ENCODE measurements at places on chromosomes 16 and 17.

- no peak for DNase-seq
Measured at GRCh38 chr16:48790151-48790550, 180.2 kb upstream of the N4BP1 start.

DNA sequence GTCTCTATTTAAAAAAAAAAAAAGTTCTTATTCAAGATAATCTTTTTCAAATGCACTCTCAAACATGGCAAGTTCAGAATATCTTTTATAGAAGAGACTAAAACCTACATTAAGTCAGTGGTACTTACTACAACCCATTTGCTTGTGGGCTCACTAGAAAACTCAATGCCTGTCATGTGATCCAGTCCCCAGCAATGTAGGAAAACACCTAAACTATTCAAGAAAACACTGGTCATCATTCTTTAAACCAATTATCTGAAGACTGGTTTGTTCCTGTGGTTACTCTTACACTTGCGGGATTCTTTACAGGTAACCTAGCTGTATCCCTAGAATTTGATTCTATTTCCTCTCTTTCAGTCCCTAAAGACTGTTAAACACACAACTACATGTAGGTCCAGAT is 19.6 kb downstream of the MED13 start:
- no peak for DNase-seq

GRCh38 chr17:7177191-7177953 is 1.8 kb downstream of the ASGR1 start:
- DNase-seq = peak; percentile 58

DNA sequence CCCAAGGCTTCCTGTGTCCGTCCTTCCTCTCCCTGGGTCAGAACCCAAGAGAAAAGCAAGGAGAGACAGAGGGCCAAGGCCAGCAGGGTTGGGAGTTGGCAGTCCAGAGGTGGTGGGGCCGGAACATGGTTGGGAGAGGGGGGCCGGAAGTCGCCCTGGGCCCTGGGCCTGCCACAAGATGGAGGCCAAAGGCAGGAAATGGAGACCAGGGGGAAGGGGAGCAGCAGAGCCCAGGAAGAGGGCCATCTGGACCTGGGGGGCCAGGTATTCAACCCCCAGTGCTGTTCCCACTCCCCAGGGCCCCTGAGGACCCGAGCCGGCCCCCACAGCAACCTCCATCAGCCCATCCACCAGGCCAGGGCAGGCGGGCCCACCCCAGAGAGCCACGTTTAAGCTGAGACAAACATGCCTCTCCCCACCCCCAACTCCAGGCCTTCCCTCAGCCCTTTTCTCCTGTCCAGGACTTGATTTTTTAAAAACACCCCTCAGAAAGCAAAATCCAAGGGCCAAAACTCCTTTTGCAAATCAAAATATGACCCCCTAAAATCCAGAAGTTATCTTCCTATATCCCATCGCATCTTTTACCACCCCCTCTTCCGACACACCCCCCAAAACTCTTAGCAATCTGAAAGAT is 4.4 kb upstream of the BCL6B start:
- DNase-seq = no peak

- peak; percentile 22 for DNase-seq
Measured at GRCh38 chr17:82985973-82986372, 93.4 kb upstream of the METRNL start.

DNA sequence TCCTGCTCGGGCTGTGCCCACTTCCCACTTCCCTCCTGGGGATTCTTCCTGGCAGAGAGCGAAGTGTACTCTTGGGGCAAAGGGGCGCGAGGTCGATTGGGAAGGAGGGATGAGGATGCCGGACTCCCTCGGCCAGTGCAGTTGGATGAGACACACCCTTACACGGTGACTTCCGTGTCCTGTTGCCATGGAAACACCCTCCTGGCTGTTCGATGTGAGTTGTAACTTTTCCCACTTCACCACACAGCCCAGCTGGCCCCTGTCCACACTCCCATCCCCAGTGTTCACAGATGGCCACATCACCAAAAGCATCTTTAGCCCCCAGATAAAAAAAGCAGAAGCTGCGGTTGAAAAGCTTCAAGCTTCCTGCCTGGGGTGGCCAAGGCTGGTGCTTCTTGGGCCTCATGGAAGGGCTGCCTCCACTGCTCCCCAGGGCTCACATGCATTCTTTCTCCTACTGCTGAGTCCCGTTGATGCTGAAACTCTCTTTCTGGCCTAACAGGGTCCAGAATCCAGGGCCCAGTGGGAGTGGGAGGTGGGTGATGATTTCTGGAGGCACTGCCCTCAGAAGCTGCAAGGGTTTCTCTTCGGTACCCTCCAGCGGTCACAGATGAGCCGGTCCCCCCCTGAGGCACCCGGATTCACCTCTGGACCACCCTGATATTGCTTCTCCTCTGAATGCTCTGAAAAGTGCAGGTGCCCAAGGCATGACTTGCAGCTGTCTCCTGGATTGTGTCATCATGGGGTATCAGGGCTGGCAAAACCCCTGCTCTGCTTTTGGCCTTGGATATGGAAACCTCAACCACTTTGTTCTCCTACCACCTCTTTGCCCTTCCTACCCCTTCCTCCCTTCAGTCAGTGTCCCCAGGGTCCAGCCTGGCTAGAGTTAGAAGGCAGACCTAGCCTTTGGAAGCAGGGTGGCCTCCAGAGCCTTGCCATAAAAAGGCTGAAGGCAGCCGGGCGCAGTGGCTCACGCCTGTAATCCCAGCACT is 2.2 kb upstream of the TRAF4 start:
- no peak for DNase-seq

- DNase-seq = peak; percentile 79
Measured at GRCh38 chr16:1379304-1380076, 27.8 kb downstream of the GNPTG start.

DNA sequence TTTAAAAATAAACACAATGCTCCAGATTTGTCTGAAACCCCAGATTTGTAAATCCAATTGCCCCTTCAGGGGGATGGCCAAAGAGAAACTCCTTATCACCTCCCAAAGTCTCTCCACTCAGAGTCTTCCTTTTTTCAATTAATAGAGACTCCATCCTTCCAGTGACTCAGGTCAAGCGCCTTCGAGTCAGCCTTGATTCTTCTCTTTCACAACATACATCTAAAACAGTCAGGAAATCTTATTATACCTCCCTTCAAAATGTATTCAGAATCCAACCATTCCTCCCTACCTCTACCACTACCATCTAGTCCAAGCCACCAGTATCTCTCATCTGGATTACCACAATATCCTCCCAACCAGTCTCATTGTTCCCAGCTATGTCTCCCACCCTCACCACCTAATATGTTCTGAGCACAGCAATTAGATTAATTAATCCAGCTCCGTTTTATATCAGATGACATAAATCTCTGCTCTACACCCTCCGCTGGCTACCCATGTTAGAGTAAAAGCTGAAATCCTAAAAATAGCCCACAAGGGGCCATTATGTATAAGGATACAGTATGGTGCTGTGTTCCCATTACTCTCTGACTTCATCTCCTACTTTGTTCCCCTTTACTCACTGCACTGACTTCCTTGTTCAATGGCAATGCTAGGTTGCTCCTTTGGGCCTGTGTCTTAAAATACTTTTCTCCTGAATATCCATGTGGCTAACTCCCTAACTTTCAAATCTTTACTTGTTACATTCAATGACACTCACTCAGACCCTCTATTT is 11.8 kb downstream of the SIAH1 start:
- DNase-seq = no peak

DNA sequence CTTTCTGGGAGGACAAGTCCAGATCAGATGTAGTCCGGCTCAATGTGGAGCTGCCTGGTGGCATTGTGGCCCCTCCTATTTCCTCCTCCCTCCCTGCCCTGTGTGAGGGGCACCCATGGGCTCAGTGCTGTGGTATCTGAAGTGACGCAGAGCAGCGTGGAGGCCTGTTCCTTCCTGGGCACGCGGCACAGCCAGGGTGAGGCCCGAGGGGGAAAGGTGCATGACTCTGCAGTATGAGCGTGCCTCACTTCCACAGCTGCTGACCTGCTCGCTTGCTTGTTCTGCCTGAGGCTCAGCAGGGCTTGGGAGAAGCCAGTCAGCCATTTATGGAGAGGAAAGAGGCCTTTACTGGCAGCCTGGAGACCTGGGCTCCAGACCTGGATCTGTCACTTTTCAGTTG is 11.7 kb downstream of the TMEM238L start:
- DNase-seq = no peak

GRCh38 chr17:36494674-36495073 is 8.2 kb downstream of the ZNHIT3 start:
- DNase-seq = no peak

GRCh38 chr16:64736857-64737256 is 385.0 kb downstream of the CDH11 start:
- DNase-seq = no peak

DNA sequence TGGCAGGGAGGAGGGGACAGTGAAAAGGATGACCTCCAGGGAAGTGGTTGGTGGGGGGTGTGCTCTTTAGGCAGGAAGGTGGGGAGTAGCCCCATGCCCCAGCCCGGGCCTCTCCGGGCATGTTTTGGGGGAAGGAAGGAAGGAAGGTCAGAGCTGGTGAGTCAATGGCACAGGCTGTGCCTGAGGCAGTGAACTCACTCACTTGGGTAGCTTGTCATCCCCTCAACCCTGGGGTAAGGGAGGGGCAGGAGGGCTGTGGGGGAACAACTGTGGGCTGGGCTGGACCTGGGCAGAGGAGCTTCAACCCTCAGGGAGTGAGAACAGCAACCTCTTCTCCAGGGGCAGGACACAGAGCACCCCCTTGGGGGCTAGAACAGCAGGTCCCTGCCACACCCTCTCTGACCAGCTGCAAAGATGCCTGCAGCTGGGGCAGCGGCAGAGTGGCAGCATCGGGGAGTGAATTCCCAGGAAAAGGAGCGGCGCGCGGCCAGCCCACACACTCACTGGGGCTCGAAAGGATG is 6.3 kb downstream of the CSF3 start:
- no peak for DNase-seq

DNA sequence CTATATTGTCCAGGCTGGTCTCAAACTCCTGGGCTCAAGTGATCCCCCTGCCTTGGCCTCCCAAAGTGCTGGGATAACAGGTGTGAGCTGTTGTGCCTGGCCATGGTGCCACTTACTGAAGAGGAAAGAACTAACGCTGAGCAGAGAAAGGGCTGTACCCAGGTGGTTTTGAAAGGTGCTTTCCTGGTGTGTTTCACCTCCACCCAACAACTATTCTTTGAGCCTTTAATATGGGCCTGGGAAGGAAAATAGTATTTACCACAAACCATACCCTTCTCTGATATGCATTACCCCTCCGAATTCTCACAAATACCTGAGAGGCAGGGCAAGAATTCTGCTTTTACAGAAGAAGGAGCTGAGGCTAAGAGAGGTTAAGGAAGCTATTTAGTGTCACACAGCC is 24.8 kb downstream of the KPNA2 start:
- no peak for DNase-seq

DNA sequence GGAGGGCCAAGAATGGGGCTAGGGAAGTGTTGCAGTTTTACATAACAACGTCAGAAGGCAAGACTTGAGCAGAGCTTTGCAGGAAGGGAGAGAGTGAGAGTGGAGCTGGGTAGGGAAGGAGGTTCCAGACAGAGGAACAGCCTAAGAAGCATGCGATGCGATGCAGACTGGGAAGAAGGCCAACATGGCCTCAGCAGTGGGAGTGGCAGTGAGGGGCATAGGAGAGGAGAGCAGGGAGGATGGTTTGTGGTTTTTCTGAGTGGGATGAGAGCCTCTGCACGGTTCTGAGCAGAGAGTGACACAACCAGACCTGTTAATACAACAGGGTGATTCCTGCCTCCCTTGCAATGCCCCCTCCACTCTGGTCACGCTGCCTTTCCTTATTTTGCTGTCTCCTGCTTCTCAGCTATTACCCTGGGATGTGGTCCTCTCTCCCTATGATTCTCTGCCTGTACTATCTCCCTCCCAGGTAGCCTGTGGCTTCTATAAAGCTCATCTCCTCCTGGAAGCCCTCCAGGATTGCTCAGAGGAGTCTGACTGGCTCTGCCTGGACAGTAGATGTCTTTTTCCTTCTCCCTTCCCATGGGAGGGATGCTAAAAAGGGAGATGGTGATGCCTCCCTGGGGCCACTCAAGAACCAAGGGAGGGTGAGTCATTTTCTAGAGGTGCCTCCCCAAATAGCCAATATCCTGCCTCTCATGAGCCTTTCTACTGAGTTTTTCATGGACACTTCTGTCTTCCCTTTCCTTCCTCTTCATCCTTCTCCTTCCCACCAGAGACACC is 38.7 kb upstream of the NGFR start:
- DNase-seq = no peak

- no peak for DNase-seq
Measured at GRCh38 chr17:47009759-47010594, 30.9 kb upstream of the RPRML start.

GRCh38 chr16:89308391-89309333 is 91.2 kb downstream of the ZNF778 start:
- no peak for DNase-seq

GRCh38 chr16:20349615-20350014 is 2.9 kb downstream of the UMOD start:
- DNase-seq = no peak

DNA sequence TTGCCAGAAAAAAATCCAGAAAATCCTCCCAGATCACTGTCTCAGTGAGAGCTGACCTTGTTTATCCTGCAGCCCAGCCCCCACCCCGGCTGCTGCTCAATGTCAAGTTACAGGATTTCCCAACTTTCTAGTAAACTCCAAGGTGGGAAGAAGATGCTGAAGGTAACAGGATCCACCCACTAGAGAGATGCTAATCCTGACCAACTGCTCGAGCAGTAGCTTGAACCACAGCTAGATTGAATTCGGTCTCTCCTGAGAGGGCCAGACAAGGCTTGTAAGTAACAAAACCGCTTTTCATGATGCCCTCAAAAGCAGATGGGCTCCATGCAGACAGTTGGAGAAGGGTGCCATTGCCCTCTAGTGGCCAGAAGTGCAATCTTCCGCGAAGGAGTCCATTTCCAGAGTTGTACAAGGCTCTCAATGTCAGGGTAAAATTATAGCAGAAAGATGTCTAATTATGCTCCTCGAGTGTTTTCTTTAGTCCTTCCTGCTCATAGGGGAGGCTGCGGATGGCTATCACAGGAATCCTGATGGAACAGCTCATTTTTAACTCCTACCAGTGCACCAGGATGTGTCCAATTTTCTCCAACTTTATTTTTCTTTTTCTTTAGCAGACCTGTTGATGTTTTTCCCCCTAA is 3.9 kb downstream of the CDH11 start:
- peak; percentile 12 for DNase-seq

GRCh38 chr16:8798174-8798527 is 512 bp downstream of the PMM2 start:
- peak; percentile 7 for DNase-seq

DNA sequence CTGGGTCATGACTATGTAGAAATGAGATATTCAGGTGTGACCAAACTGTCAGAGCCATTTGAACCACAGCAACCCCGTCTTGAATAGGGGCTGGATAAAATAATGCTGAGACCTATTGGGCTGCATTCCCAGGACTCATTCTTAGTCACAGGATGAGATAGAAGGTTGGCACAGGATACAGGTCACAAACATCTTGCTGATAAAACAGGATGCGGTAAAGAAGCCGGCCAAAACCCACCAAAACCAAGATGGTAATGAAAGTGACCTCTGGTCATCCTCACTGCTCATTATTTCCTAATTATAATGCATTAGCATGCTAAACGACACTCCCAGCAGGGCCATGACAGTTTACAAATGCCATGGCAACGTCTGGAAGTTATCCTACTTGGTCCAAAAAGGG is 545.5 kb downstream of the TMEM114 start:
- DNase-seq = no peak

- no peak for DNase-seq
Measured at GRCh38 chr16:2884041-2884451, 1.0 kb downstream of the FLYWCH2 start.

GRCh38 chr16:24844101-24845030 is 1.4 kb upstream of the SLC5A11 start:
- no peak for DNase-seq

Measured in stimulated activated CD4-positive, alpha-beta T cell treated with anti-CD3 and anti-CD28 coated beads, Interleukin-2, amount 100 ng/mL, for 48 hours (primary cell).